Stimulated activated CD8-positive, alpha-beta memory T cell treated with anti-CD3 and anti-CD28 coated beads, Interleukin-2, amount 100 ng/mL, for 1 hour (primary cell): ENCODE measurements at places on chromosomes 5 and 9.
A peak's percentile ranks its signal among the peaks of the same experiment; 100 is the strongest.

DNA sequence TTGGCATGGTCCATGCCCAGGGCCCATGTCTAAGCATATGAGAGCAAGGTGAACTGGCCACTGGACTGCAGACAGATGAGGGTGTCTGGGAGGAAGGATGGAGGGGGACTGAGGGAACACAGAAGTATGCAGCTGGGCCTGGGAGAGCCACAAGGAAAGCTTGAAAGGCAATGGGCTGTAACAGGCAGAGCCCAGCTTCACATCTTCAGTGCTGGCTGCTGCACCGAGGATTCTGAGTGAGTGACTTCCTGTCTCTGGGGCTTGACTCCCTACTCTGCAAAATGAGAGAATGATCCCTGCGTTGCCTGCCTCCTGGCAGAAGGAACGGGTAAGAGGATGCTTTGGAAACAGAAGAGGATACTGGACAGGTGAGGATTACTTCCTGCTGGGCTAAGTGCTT, 29.0 kb downstream of the COL15A1 start:
- DNase-seq = no peak

GRCh38 chr5:18702821-18703220, 1068.6 kb downstream of the TAF11L14 start:
- no peak for DNase-seq

- peak; percentile 30 for DNase-seq
Observed at GRCh38 chr5:180494510-180495181, 467 bp downstream of the CNOT6 start.

DNA sequence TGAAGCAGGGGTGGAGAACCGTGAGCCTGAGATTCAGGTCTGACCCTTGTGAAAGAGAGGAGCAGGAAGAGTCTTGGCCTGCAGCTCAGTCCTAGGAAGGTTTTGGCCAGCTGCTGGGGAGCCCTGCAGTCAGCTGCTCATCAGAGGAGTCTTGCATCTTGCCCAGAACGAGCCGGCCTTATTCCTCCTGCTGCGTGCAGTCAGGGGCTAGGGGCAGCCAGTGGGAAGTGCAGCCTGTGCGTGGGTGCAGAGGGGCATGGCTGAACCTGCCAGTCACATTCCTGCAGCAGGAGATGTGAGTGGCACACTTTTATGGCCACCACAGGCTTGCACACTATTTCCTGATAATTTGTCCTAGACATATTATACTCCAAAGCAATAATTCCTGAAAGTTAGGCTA, 278.7 kb downstream of the NPR3 start:
- no peak for DNase-seq

DNA sequence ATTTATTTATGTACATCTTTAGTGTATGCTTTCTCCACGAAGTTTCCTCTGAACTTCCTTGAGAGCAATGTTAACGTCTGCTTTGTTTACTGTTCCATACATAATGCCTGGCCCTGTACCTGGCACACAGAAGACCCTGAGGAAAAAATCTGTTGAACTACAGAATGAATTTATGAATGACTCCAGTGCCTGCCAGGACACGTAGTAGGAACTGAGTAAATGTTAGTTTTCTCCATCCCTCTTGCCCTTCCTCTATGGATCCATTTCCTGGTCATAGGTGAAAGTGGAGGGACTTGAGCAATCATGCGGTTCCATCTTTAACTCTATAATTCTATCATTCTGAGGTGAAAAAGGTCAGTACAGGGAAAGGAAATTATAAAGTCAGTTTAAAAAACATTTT, 117.7 kb downstream of the MAPKAP1 start:
- DNase-seq = no peak

DNA sequence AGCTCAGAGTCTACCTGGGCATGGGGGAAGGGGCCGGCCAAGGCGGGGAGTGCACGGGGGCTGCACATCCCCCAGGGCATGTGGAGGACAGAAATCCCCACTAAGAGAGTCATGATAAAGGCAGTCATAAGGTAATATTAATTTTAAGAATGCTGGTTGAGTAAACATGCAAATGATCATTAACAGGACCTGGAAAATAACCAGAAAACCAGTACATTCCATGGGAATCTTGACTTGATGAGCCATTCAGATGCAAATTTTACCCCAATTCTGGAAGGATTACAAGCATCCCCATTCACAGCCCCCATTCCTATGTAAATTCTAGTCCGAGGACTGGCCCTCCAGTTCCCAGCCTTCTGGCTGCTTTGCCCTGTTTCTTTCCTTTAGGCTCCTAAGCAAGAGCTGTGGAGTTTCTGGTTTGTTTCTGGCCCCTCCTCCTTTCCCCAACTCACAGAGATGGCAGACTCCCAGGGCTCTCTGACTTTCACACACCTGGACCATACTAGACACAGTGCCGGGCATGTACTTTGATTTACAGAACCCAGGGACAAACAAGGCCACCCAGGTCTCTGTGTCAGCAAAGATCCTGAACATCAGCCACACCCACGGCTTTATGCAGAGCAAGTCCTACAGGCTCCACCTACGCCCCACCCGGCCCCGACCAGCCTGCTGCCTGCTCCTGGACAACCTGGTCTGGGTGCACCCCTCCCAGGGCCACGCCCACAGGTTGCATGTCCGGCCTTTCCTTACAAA, 62.7 kb downstream of the SEMA4D start:
- DNase-seq = no peak

DNA sequence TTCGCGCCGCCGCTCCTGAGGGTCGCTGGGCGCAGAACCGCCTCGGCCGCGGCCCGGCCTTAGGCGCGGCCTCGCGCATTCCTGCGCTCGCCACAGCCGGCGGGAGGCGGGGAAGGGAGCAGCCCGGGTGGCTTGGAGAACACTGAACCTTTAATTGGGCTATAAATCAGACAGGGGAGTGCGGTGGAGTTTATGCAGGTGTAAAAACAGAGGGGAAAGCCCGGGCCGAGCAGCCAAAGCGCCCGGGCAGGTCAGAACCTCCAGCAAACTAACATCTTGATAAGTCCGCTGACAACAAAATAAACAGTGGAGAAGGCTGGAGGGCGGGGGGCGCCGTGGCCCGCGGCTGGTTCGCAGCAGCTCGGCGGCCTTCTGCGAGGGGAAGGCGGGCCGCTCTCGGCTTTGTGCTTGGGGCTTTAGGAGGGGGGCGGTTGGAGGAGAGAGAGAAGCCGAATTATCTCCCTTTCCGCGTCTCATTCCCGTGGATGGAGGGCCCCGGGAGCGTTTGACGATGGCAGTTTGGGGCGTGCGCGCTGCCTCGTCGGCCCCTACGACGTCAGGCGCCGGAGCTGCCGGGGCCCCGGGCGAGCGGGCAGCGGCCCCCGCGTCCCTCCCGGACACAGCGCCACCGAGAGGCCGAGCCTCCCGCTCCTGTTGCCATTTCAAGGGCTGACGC, 11.3 kb downstream of the FOXD1 start:
- DNase-seq = no peak

DNA sequence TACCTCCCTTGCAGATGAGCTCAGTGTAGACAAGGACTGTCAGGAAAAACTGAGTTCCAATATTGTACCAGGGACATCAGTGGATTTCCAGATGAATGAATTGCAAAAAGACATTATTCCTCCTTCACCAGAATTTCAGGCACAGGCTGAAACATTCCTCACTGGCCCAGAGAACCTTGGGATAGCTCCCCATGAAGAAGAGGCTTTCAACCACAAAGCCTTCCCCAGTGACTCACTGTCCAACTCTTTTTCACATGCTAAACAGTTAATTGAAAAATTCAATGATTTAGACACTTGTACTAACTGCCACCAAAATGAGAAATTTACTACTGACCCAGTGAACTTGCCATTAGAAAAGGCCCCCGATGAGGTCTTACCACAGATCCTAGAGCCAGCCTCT, 144.5 kb downstream of the UNC13B start:
- DNase-seq = no peak

DNA sequence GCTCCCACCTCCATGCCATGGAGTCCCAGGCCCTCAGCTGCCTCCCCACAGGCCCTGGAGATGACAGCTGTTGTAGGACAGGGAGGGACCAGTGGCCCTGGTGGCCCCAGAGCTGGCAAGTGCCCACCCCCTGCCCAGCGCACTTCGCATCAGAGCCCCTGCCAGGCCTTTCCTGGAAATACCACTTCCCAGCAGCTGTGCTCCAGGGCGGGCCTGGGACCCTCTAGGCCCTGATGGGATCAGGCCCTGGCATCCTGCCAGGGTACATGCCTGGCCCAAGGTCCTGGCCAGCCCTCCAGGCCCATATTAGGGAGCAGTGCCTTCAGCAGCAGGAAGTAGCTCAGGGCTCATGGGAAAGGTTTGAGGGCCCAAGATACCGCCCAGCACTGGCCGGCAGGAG, 2.5 kb downstream of the KCNT1 start:
- no peak for DNase-seq

DNA sequence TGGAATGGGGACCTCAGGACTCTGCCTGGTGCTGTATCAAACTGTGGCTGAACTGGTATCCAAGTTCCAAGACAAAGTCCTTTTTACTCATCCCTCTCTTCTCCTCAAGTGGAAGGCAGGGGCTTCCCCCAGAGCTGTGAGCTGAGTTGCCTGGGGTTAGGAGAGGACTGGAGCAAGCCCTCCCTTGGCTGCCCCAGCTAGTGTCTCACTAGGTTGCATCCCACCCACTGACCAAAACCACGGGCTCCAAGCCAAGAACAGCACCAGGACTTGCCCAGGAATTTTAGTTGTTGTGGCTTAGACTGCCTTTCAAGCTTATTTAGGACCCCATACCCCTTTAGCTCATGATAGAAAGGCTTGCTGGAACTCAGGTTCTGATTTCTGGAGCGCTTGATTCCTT, 158.7 kb upstream of the TNC start:
- no peak for DNase-seq

- DNase-seq = no peak
Observed at GRCh38 chr9:132768932-132769905, 99.0 kb downstream of the GTF3C4 start.

GRCh38 chr5:21154526-21154925, 1166.5 kb upstream of the CDH18 start:
- DNase-seq = no peak

DNA sequence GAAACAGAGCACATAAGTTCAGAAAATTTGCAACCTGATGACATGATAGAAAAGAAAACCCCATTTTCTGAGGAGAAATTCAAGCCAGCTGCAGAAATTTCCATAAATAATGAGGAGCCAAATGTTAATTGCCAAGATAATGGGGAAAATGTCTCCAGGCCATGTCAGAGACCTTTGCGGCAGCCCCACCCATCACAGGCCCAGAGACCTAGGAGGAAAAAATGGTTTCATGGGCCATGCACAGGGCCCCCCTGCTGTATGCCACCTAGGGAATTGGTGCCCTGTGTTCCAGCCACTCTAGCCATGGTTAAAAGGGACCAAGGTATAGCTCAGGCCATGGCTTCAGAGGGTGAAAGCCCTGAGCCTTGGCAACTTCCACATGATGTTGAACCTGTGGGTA, 118.1 kb downstream of the NR2F1-AS1 start:
- DNase-seq = no peak

GRCh38 chr9:104745852-104746251, 1.6 kb upstream of the NIPSNAP3A start:
- DNase-seq = no peak

GRCh38 chr9:73162987-73163768, 11.5 kb downstream of the ANXA1 start:
- no peak for DNase-seq

DNA sequence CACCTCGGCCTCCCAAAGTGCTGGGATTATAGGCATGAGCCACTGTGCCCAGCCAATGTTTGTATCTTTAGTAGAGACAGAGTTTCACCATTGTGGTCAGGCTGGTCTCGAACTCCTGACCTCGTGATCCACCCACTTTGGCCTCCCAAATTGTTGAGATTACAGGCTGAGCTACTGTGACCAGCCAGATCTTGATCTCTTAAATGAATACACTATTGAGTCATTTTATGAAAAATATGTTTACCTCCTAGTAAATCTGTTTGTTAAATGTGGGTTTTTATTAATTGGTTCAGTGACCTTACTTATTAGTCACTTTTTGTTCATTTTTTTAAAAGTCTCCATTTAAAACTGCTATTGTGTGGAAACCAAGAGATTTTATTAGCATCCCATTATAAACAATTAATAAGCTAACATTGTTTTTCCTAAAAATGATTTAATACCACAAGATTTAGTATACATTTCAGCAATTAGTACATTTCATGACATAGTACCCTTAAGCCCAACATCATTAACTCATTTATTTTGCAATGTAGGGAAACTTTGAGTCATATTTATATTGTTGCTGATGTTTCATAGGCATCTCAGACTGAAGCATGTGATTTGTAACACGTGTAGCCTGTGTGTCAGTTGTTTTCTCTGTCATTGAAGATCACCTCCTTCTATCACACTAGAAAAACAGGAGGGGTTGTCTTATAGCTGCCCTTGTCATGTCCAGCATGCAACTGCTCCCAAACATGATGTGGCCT, 261.2 kb downstream of the TAF11L14 start:
- no peak for DNase-seq

- no peak for DNase-seq
Observed at GRCh38 chr9:122158202-122158601, 1.4 kb downstream of the NDUFA8 start.

GRCh38 chr5:127098241-127098640, 24.9 kb upstream of the C5orf63 start:
- no peak for DNase-seq

GRCh38 chr5:73899055-73899454, 273.1 kb downstream of the ARHGEF28 start:
- DNase-seq = no peak

- no peak for DNase-seq
Observed at GRCh38 chr5:147639321-147639720, 129.5 kb upstream of the DPYSL3 start.

- no peak for DNase-seq
Observed at GRCh38 chr9:19269582-19269981, 39.1 kb downstream of the DENND4C start.
